Muscle of back (tissue), 13 donors: ENCODE measurements at places on chromosomes 13 and 19. TPM values are rescaled to one million over a fixed set of nuclear protein-coding genes. Genes with fewer than 3 reads are reported as not detected.

Gene MTUS2
- 24.6 TPM for polyA plus RNA-seq

Gene ZNF442
- polyA plus RNA-seq = 2.6 TPM

DNA sequence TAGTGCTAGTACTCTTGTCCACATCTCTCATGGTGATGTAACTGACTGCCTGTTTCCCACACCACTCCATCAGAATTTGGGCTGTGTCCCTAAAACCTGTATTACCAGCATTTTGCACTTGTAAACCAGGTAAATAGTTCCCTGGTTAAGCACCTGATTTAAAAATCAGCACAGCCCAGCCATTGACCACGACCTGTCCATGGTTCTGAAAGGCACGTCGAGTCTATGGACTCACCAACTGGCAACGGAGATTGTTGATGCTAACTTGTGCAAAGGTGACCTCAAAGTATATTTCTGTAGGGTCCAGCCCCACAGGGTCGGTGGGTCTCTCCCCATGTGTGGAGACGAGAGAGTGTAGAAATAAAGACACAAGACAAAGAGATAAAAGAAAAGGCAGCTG lies 46.7 kb upstream of the ZNF835 start:
- DNase-seq = no peak

GRCh38 chr13:49624229-49624628 lies 4.1 kb upstream of the ARL11 start:
- no peak for DNase-seq

DNA sequence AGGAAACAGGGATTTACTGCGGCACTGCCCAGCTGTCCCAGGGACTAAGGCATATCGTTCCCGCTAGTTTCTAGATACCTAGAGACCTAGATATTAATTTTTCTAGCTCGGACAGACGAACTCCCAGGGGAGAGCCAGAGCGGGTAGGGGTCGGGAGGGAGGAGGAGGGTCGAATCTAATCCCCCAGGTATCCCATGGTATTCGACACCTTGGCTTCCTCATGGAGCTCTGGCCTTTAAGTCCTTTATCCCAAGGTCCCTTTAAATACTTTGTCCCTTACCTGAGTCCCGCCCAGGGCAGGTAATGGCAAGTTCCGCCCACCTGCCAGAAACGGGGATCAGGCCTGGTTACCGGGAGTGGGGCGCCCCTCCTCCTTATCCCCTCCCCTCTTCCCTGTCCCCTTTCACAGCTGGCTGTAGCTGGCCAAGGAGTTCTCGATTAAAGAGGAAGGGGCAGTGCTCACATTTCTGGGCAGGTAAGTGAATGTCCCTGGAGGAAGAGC lies at the start of gene PRRG2:
PRRG2 (plus strand) TSS at position 310 of the 502 bp plus-strand sequence. CDS start 1,904 bp downstream, outside the sequence.
- DNase-seq = no peak

DNA sequence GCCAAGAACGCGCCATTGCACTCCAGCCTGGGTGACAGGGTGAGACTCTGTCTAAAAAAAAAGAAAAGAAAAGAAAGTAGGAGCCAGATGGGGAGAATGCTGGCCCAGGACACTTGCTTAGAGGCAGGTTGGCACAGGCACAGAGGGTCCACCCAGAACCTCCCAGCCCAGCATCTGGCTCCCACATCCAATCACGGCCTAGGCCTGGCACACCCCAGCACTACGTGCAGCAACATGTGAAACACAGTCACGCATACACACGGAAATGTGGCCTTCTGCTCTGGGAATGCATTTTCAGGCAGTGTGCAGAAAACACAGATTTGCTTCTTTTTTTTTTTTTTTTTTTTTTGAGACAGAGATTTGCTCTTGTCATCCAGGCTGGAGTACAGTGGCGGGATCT lies 20.9 kb upstream of the FOSB start:
- DNase-seq = peak; percentile 69

- no peak for DNase-seq
These were observed 24.3 kb downstream of the TMEM255B start for GRCh38 chr13:113783200-113783881.

GRCh38 chr13:99206873-99207272 lies 6.2 kb downstream of the UBAC2 start:
- no peak for DNase-seq

DNA sequence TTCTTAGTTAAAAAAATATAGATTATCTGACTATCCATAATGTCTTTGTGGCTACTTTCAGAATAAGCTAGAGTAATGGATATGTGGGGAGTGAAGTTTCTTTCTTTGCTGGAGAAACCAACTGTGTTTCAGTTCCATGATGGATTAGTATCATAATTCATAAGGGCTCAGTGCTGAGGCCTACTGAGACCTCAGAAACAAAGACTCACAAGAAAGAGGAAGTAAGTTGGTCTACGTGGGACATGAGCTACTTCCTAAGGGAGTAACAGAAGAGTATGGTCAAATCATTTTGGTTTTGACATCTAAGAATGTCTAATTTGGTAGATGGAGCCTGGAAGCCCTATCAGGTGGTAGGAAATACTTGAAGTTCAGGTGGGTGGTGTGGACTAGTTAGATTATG lies 99.0 kb upstream of the HTR2A start:
- no peak for DNase-seq
